ENCODE measurements at places on chromosomes 7 and 10. TPM values are rescaled to one million over a fixed set of nuclear protein-coding genes. Genes with fewer than 3 reads are reported as not detected.

Gene HOXA3
- total RNA-seq: 13.3 TPM

Gene MDFIC
- 9.1 TPM for total RNA-seq

Gene ADRB1
- 0.85 TPM for total RNA-seq

Gene TRPV5
- total RNA-seq: not detected

Gene GPR85
- total RNA-seq: 0.35 TPM

Gene RAB19
- 18.8 TPM for total RNA-seq

Gene CRYGN
- total RNA-seq: not detected

Gene HOXA6
- total RNA-seq: 10.9 TPM

Gene GSTK1
- total RNA-seq: 272 TPM

Gene GIMAP8
- total RNA-seq: 3.4 TPM

Gene RHOBTB1
- 4.9 TPM for total RNA-seq

Gene PRSS37
- total RNA-seq: not detected

Gene SVOPL
- total RNA-seq: 0.58 TPM

Gene NRG3
- total RNA-seq: 0.24 TPM

Gene VWA2
- 2.4 TPM for total RNA-seq

Gene TMEM176B
- 154 TPM for total RNA-seq

Gene CUX1
- 97.5 TPM for total RNA-seq

Gene MUC3A
- total RNA-seq: 149 TPM

Gene GNAT3
- total RNA-seq: not detected

Gene BLNK
- 24.0 TPM for total RNA-seq

Gene EVX1
- total RNA-seq: 0.32 TPM

Gene MOGAT3
- total RNA-seq: 47.7 TPM

Gene ACHE
- total RNA-seq: 11.7 TPM

Gene TBXAS1
- total RNA-seq: 17.0 TPM

Gene SUPV3L1
- 35.3 TPM for total RNA-seq

Gene STRIP2
- total RNA-seq: 4.7 TPM

Gene MAGI2
- total RNA-seq: 1.1 TPM

Gene ATP6V0A4
- total RNA-seq: not detected

Gene AKR1C3
- total RNA-seq: 75.6 TPM

Gene MYO1G
- total RNA-seq: 3.6 TPM

Gene GNG11
- total RNA-seq: 4.1 TPM

Gene GTF2IRD1
- 18.3 TPM for total RNA-seq

Gene PDIA4
- 485 TPM for total RNA-seq

Gene C10orf105
- 0.07 TPM for total RNA-seq

Data from colonic mucosa (tissue), 4 donors.